Activated CD4-positive, alpha-beta T cell treated with anti-CD3 and anti-CD28 coated beads, Interleukin-2, amount 10 ng/mL, durations not matched to agents 24 days and 14 days (primary cell): ENCODE measurements at places on chromosomes 11 and 22. TPM values are rescaled to one million over a fixed set of nuclear protein-coding genes. Genes with fewer than 3 reads are reported as not detected.
A peak's percentile ranks its signal among the peaks of the same experiment; 100 is the strongest.

DNA sequence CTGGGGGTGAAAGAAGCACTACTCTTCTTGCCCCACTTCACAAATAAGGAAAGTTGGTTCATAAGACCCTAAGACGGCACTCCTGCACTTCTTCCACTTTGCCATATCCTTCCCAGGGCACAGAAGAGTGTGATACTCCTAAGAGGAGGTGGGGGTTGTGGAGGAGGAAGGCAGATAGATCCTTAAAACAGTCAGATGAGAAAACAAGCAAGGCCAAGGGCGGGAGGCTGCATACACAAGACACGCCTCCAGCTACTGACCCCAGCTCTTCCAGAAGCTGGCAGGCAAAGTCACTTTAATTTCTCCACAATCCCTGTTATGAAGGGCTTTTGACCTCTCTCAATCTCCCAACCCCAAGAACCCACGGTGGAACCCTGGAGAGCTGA, 1.6 kb upstream of the CHRM4 start:
- no peak overlapping the region for H3K27ac ChIP-seq
- peaks cover 14% of the 10 kb centered on the region for H3K4me1 ChIP-seq
- peaks cover 11% of the 10 kb centered on the region for H3K36me3 ChIP-seq
- peak overlapping the region; percentile 87 for H3K4me3 ChIP-seq
- DNase-seq, result no peak

GRCh38 chr22:35454416-35455054, 54.6 kb downstream of the MCM5 start:
- H3K4me3 ChIP-seq, result no peak overlapping the region
- peaks cover 7% of the 10 kb centered on the region for H3K36me3 ChIP-seq
- H3K4me1 ChIP-seq, result no peaks in the 10 kb centered on the region

- H3K4me1 ChIP-seq, result no peaks in the 10 kb centered on the region
- H3K36me3 ChIP-seq, result no peaks in the 10 kb centered on the region
- H3K4me3 ChIP-seq, result no peak overlapping the region
- DNase-seq, result no peak
Measured at GRCh38 chr11:105862736-105863367, 159.2 kb downstream of the MSANTD4 start.

RIMBP3B gene
- total RNA-seq, result 0.26 TPM in 1 of 2 replicates, not detected in the other

DNA sequence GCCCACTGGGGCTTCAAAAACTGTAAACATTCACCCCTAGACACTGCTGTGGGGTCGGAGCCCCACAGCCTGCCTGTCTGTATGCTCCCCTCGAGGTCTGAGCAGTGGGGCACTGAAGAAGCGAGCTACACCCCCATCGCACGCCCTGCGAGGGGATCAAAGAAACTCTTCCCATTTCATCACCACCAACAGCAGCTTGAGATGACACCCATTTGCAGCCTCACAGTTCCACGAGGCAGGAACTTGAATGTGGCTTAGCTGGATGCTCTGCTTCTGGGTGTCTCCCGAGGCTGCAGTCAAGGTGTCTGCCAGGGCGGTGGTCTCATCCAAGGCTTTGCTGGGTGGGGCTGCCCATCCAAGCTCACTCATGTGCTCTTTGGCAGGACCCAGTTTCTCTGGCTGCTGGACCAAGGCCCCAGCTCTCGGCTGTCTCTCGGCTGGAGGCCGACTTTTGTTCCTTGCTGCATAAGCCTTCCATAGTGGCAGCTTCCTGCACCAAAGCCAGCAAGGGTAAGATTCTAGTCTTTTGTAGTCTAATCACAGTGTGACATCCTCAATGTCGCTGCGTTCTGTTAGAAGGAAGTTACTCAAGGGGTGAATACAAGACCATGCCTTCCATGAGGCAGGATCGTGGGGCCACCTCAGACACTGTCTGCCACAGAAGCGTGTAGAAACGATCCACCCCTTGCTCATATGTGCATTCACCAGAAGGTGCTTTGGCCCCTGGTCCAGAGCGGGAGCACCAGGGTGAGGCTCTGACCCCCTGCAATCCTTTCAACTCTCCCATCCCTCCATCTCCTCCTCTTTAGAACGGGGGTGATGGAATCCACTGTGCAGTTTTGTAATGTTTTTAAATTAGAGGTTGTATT, 46.2 kb upstream of the SEPTIN5 start:
- no peak overlapping the region for H3K4me3 ChIP-seq
- DNase-seq, result no peak
- H3K36me3 ChIP-seq, result no peaks in the 10 kb centered on the region
- no peak overlapping the region for H3K27ac ChIP-seq
- H3K4me1 ChIP-seq, result no peaks in the 10 kb centered on the region

DNA sequence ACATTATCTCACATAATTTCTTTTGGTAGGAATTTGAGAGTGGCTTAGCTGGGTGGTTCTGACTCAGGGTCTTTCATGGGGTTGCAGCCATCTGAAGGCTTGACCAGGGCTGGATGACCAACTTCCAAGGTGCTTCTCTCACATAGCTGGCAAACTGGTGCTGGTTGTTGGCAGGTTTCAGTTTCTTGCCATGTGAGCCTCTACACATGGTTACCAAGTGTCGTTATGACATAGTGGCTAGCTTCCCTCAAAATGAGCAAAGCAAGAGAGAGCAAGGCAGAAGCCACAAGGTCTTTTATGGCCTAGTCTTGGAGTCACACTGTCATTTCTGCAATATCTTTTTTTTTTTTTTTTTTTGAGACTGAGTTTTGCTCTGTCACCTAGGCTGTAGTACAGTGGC, 4.2 kb upstream of the TFIP11 start:
- DNase-seq, result no peak
- peaks cover 2% of the 10 kb centered on the region for H3K36me3 ChIP-seq
- H3K4me3 ChIP-seq, result no peak overlapping the region

RASD2 gene
- 0.09 TPM in 1 of 2 replicates, not detected in the other for total RNA-seq

- no peaks in the 10 kb centered on the region for H3K4me1 ChIP-seq
- no peak for DNase-seq
Measured at GRCh38 chr11:76038608-76039007, 167.7 kb downstream of the WNT11 start.

GRCh38 chr11:88131764-88132470, 43.3 kb downstream of the RAB38 start:
- H3K4me1 ChIP-seq, result no peaks in the 10 kb centered on the region
- H3K4me3 ChIP-seq, result no peak overlapping the region
- no peak overlapping the region for H3K27ac ChIP-seq
- H3K27me3 ChIP-seq, result peaks cover under 1% of the 10 kb centered on the region
- H3K36me3 ChIP-seq, result no peaks in the 10 kb centered on the region

- H3K4me3 ChIP-seq, result no peak overlapping the region
- H3K4me1 ChIP-seq, result no peaks in the 10 kb centered on the region
- DNase-seq, result no peak
- H3K27ac ChIP-seq, result no peak overlapping the region
Measured at GRCh38 chr22:49432897-49433443, 394.7 kb downstream of the BRD1 start.

DNA sequence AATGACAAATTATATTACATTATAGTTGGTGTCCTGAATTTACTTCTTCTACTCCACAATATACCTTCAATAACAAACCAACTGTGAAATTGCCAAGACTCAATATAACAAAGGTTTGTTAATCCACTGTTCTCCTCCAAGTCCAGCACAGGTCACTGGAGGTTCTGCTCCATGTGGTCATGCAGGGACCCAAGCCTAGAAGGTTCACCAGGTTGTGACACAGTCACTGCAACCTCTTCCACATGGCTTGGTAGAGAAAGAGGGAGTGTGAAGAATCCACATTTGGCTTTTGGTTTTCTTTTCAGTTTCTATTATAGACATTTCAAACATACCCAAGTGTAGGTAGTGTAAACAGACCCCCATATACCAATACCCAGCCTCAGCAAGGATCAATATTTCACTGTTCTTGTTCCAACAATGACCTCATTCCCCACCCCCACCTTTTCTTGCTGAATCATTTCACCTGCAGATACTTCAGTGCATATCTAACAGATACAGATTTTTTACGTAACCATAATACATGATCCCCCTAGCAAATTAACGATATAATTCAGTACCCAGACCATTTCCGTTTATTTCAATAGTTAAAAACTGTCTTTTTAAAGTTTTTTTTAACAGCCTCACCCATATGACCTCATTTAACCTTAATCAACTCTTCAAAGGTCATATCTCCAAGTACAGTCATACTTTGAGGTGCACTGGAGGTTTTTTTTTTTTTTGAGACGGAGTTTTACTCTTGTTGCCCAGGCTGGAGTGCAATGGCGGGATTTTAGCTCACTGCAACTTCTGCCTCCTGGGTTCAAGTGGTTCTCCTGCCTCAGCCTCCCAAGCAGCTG, 14.1 kb downstream of the FGF19 start:
- peaks cover 14% of the 10 kb centered on the region for H3K4me1 ChIP-seq
- DNase-seq, result no peak
- H3K4me3 ChIP-seq, result no peak overlapping the region
- no peak overlapping the region for H3K27ac ChIP-seq
- H3K36me3 ChIP-seq, result no peaks in the 10 kb centered on the region

DNA sequence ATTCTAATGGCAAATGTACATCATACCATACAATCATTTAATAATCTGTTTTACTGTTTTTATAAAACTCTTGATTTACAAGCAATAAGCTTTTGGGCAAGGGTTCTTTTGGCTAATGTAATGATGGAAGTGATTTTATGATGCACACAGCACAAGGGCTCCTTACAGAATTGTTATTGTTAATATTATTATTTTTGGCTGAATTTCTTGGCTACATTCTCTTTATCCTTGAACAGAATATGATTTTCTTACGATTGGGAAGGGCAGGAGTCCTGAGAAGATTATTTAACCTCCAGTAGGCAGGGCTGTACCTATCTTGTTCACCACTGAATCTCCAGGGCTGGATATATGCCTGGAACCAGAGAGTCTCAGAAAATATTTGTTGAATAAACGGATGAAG, 70.4 kb upstream of the ARHGAP20 start:
- no peaks in the 10 kb centered on the region for H3K27me3 ChIP-seq
- H3K4me1 ChIP-seq, result no peaks in the 10 kb centered on the region
- no peaks in the 10 kb centered on the region for H3K36me3 ChIP-seq
- H3K4me3 ChIP-seq, result no peak overlapping the region
- no peak overlapping the region for H3K27ac ChIP-seq
- peak; percentile 2 for DNase-seq

- peak; percentile 39 for DNase-seq
- no peaks in the 10 kb centered on the region for H3K36me3 ChIP-seq
- H3K27me3 ChIP-seq, result peaks cover 1% of the 10 kb centered on the region
- no peak overlapping the region for H3K27ac ChIP-seq
Measured at GRCh38 chr11:133776671-133777367, 68.5 kb downstream of the SPATA19 start.

DNA sequence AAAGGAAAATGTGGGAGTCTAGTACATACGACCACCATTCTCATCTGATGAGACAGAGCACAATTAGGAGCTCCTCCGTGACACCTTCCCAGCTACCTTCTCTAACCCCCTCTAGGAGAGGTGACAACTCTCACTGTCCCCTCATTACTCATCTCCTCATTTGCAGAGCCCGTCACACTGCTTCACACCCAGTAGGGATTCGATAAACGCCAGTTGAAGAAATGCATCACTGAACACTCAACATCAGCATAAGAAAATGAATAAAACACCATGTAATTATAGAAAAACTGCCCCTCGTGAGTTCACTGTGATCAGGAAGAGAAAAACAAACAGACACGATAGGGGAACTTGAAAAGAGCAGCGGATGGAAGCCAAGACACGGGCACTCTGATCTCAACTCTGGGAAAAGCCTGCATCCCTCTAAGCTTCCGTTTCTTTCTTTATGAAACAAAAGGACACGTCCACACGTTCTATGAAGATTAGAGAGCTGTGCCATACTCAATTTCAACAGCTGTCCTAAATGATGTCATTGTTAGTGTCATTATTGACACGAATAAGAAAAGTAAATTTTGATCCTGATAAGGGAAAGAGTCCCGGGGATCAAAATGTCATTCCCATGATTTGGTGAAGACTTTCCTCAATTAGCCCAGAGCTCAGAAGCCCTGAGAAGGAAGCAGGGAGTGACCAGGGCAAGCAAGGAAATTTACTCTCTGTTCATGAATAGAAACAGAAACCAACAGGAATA, 356.9 kb downstream of the LARGE1 start:
- no peaks in the 10 kb centered on the region for H3K36me3 ChIP-seq
- H3K27ac ChIP-seq, result no peak overlapping the region
- H3K4me3 ChIP-seq, result no peak overlapping the region
- no peak for DNase-seq
- no peaks in the 10 kb centered on the region for H3K27me3 ChIP-seq
- peaks cover 4% of the 10 kb centered on the region for H3K4me1 ChIP-seq

PARVA gene
- total RNA-seq, result not detected in 2 replicates

ZBTB16 gene
- 2.5 and 3.8 TPM in 2 replicates for total RNA-seq

- H3K4me3 ChIP-seq, result no peak overlapping the region
- H3K36me3 ChIP-seq, result no peaks in the 10 kb centered on the region
- peaks cover 3% of the 10 kb centered on the region for H3K4me1 ChIP-seq
- no peak overlapping the region for H3K27ac ChIP-seq
- no peaks in the 10 kb centered on the region for H3K27me3 ChIP-seq
Measured at GRCh38 chr11:118659953-118660680, 19.3 kb downstream of the TREH start.

DNA sequence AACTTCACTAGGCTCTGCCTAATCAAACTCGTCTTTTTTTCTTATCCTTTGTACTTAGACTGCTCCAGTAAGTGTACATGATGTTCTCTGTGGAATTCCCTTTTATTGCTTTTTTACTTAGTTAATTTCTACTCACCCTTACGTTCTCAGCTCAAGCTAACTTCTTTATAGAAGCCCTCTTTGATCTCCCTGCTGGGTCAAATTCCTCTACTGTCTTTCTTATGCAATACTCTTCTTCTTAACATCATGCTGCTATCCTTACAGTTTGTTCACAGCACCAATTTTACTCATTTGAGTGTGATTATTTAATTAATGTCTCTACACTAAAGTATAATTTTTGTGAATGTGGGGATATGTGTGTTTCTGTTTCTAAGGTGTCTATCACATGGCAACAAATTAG, 498.3 kb downstream of the CNTN5 start:
- no peaks in the 10 kb centered on the region for H3K27me3 ChIP-seq
- no peaks in the 10 kb centered on the region for H3K4me1 ChIP-seq
- DNase-seq, result no peak
- no peak overlapping the region for H3K27ac ChIP-seq
- no peaks in the 10 kb centered on the region for H3K36me3 ChIP-seq
- no peak overlapping the region for H3K4me3 ChIP-seq

TST gene
- 5.2 and 5.8 TPM in 2 replicates for total RNA-seq

BTBD18 gene
- not detected in 2 replicates for total RNA-seq

DNA sequence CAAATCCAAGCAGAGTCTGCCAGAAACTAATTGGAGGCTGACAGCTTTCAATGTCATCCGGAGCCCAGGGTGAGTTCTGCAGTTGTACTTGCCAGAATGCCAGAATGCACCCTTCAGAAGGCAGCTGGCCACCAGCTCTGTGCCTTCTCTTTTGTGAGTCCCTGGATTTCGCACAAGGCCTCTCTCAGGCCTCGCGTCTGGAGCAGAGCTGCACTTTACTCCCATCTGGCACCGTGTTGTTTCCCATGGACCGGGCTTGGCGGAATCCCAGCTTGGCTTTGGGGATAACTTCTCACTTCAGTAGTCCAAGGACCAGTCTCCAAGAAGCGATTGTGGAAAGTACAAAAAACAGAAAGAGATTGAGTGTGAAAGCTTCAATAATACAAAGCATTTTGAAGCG, 451.3 kb upstream of the KIRREL3 start:
- H3K36me3 ChIP-seq, result no peaks in the 10 kb centered on the region
- H3K27ac ChIP-seq, result no peak overlapping the region
- no peaks in the 10 kb centered on the region for H3K27me3 ChIP-seq
- H3K4me3 ChIP-seq, result no peak overlapping the region
- H3K4me1 ChIP-seq, result no peaks in the 10 kb centered on the region

USH1C gene
- total RNA-seq, result not detected in 2 replicates

LSP1 gene
- total RNA-seq, result 303 and 322 TPM in 2 replicates
